ENCODE measurements at places on chromosomes 6 and 20.

DNA sequence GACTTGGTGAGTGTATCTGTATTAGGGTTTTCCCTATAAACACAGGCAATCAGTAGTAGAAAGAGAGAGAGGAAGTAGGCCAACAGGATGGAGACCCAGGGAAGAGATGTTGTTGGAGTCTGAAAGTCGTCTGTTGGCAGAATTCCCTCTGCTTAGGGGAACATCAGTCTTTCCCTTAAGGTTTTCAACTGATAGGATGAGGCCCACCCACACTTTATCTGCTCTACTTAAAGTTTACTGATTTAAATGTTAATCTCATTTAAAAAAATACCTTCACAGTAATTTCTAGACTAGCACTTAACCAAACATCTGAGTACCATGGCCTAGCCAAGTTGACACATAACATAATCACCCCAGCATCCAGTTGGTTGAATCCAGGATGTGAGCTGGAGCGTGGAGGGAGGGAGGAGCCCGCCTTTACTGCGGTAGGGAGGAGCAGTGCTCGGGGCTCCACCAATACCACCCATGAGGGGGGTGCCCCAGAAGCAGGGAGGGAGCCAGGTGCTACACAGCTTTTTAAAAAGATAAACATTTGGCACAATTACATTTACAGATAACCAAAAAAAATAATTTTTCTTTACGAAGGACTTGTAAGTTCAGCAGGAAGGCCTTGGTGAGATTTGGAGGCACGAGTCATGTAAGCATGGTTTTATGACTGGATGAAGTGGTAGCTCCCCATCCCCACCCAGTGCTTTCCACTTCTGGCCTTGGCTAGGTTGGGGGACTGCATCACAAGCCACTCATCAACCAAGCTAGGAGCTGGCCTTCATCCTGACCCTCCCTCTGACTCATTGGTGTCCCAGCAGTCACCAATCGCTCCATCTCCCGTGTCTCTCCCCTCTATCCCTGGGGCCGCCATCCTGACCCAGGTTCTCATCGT is 18.4 kb upstream of the SNX9 start:
- no peak for DNase-seq

DNA sequence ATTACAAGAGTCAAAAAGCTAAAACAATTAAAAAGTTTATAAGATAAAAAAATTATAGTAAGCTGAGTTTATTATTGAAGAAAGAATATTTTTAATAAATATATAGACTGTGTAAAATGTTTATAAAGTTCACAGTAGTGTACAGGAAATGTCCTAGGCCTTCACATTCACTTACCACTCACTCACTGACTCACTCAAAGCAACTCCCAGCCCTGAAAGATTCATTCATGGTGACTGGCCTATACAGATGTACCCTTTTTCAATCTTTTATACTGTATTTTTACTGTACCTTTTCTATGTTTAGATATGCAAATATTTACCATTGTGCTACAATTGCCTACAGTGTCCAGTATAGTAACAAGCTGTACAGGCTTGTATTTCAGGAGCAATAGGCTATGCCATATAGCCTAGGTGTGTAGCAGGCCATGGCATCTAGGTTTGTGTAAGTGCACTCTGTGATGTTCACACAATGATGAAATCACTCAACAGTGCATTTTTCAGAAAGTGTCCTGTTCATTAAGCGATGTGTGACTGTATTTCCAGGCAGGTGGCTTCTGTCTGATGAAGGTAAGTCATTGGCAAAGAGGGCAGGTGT is 130.2 kb downstream of the BTBD3 start:
- no peak for DNase-seq

- no peak for DNase-seq
Measured at GRCh38 chr6:125759184-125759902, 9.9 kb downstream of the HEY2 start.

GRCh38 chr6:125759959-125760457 is 10.6 kb downstream of the HEY2 start:
- DNase-seq, result no peak

DNA sequence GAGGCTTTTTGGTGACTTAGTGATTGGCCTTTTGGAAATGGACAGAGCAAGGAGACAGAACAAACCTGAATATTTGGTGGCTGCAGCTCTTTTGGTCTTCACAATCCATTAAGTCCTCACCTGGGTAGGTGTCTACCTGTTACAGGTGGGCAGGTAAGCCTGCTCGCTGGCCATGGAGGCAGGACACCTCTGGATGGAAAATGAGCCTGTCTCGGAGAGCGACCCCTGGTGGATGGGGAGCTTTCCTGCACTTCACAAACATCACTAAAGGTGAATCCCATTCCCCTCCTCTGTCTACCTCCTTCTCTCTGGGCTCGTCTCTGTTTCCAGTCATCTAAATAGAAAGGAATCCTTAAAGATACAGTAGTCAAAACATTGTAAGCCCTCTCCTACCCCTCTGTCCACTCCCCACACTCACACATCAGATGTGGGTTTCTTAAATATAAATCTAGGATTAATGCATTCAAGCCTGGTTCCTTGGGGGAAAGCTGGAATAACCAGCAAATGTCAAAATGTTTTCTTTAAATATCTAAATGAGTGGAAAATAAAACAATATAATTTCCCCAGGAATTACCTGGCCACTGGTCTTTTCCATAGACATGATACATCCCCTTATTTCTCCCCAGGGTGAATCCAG is 304.9 kb downstream of the CDH26 start:
- no peak for DNase-seq

DNA sequence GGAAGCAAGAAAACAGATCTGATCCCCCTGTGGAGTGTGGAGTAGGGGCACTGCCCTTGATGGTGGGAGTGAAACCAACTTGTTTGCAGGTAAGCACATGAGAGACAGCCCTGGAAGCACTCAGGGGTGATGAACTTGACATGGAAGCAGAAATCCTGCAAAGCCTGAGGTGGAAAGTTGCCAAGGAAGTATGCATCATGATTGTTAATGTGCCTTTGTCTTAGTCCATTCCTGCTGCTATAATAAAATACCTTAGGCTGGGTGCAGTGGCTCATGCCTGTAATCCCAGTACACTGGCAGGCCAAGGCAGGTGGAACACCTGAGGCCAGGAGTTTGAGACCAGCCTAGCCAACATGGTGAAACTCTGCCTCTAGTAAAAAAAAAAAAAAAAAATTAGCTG is 40.2 kb upstream of the IFNGR1 start:
- DNase-seq, result no peak

GRCh38 chr6:40326714-40327421 is 260.3 kb downstream of the LRFN2 start:
- DNase-seq, result no peak

DNA sequence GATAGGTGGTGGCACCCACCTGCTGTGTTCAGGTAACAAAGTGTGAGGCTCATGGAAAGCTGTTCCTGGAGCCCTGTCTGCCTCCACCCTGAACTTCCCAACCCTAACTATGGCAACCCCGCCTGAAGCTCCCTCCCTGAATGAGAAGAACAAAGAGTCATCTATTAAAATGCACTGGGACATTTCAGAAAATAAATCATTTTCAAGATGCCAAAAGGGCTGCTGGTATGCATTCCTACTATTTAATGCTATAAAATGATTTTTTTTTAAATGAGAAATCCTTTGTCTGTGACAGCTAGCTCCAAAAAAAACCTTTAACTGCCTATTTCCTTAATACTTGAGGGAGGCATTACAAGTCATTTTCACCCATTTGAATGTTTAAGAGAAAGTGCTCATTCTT is 84.3 kb upstream of the MRPS10 start:
- DNase-seq, result no peak

DNA sequence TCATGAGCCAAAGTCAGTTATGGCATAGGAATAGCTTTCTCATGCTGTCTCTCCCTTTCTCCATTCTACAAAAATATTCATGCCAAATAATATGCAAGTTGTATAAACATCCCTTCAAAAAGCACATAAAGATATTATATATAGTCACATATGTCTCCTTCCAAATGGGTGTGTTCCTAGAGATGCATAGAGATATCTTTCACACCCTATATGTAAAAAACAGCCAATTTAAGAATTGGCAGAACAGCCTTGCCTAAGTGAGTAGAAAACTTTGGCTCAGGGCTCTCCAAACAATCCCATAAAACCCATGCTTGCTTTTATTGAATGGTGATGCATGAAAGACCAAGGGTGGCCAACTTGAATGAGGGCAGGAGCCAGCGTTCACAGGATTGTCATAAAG is 274.7 kb upstream of the SUPT3H start:
- no peak for DNase-seq

GRCh38 chr20:4169360-4170190 is 154.2 kb upstream of the RNF24 start:
- DNase-seq, result no peak

GRCh38 chr6:56550301-56550700 is 92.4 kb downstream of the DST start:
- DNase-seq, result no peak

GRCh38 chr6:33759887-33760629 is 13.4 kb upstream of the IP6K3 start:
- no peak for DNase-seq

DNA sequence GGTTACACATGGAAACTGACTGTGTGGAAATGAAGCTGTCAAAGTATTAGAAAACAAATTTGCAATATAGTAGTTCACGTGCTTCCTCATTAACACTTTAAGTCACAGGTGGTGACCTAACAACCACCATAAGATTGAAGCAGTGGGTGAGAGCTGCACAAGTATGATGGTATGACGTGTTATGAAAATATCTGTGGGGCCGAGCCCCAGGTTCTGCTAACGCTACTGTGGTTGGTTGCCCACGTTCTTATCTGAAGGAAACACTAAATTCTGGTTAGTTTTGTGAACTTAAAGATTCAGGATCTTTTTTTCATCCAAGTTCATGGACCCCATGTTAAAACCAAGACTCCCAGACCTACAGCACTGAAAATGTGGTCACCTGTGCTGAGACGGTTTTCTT is 243.0 kb upstream of the RIN2 start:
- DNase-seq, result no peak

All from fibroblast of skin of left quadriceps (primary cell).